ENCODE measurements at places on chromosomes 5 and 9.

GRCh38 chr5:7815892-7816534 is 34.9 kb downstream of the CFAP90 start:
- peak; percentile 48 for DNase-seq

GRCh38 chr5:5588887-5589826 is 166.7 kb downstream of the ICE1 start:
- no peak for DNase-seq

DNA sequence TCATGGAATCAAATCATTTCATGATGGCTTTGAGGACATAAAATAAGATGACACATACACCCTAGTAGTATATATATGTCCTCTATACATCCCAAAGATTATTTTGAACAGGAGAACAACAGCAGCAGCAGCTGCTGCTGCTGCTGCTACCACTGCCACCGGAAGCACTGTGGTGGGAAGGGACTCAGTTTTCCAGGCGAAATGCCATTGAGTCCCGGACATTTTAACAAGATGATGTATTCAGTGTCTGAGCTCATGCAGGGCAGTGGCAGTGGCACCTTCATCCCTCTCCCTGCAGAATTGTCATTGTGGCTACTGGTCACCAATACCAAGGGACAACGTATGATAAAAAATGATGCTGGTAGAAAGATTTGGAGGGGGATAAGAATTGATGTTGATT is 151.3 kb downstream of the CHSY3 start:
- DNase-seq = no peak

DNA sequence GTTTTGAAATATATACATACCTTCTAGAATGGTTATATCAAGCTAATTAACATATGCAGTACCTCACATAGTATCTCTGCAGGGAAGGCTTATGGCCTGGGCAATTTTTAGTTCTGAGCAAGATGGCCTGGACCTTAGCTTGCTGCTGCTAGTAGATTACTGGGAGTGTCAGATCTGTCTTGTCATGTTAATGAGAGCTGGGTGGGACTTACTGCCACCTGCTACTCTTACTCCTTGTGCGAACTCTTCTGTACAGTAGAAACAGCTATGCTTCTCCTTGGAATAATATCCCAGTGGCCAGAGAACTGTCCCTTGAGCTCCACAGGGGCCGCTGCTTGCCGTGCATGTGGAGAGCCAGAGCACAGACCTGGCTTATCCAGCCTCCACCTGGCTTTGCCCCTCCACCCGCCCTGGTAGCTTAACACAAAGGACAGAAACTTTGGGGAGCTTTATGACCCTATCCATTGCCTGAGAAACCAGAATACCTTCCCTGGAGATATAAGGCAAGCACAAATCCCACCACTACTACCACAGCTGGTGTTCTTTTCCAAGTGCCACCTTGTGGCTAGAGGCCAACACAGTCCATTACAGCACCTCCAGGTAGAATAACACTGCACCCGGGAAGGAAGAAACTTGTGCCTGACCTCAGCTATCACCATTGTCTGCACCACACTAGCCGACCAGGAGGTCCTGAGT is 74.4 kb upstream of the RUSC2 start:
- no peak for DNase-seq

GRCh38 chr5:6222121-6222520 is 156.2 kb downstream of the MED10 start:
- no peak for DNase-seq

DNA sequence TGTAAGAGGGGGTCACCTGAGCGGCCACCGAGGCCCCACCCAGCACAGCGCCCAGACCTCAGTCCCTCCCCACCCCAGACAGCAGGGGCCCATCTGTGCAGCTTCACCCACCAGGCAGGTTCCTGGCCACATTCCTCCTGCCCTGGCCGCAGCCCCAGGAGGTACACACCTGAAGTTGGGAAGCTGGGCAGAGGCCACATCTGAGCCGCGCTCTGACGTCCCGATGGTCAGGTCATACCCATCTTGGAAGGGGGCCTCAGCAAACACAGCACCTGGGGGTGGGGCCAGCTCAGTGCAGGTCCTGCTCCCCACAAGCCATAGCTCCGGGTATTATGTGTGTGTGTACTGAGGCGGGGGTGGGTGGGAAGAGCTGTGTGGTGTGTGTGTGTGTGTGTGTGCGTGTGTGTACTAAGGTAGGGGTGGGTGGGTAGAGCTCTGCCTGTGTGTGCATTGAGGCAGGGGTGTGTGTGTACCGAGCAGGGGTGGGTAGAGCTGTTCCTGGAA is 5.6 kb downstream of the SPOUT1 start:
- no peak for DNase-seq

DNA sequence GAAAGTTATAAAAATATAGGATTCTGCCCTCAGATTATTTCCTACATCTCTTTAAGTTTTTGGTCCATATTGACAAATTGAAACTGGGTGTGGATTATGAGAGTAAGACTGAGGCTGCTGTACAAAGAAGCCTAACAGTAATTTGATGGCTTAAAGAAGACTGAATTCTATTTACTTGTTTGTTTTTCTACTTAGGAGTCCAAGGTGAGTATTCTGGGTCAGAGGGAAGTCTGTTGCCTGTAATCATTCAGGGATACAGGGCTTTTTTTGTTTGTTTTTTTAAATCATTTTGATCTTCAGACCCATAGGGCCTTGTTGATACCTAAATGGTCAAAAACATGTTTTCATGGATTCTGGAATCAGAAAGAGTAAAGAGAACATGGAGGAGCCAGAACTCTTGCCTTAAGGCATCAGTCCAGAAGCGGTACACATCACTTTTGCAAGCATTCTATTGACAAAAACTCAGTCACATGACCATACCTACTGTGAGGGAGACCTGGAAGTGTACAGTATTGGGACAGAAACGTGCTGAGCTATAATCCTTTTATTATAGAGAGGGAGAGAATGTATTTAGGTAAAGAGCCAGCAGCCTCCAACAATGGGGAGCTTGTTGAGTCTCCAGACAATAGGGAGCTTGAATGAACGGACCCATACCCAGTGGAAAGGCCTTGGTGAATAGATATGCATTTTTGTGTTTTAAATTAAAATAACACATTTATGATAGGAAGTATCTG is 102.7 kb downstream of the LRRC70 start:
- no peak for DNase-seq
